ENCODE measurements at places on chromosomes 12 and 14.
A peak's percentile ranks its signal among the peaks of the same experiment; 100 is the strongest.

- no peak for DNase-seq
These were observed 1.7 kb downstream of the MMP17 start for GRCh38 chr12:131829791-131830334.

GRCh38 chr12:94228488-94228907, 80.1 kb downstream of the PLXNC1 start:
- no peak for DNase-seq

- DNase-seq: no peak
These were observed 99.6 kb downstream of the APAF1 start for GRCh38 chr12:98744680-98745079.

GRCh38 chr12:65830305-65830704, 6.0 kb downstream of the HMGA2 start:
- no peak for DNase-seq

GRCh38 chr12:122988036-122988435, 7.6 kb downstream of the ARL6IP4 start:
- no peak for DNase-seq

DNA sequence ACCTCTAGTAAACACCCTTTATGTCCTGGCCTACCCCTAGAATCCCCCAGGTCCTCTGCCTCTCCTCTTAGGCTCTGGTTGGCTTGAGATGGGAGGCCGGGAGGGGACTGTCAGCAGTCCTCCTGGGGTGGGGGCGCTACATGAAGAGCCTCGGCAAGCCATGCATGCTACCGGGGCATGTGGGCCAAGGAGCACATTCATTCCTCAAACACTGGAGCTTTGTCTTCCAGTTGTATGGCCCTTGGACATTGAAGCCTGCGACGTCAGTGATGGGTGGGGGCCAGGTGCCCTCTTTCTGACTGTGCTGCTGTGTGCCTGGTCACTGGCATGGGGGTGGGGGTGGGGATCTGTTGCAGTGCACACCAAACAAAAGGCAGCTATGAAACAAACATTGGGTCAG, 15.8 kb upstream of the CELA1 start:
- DNase-seq: no peak

DNA sequence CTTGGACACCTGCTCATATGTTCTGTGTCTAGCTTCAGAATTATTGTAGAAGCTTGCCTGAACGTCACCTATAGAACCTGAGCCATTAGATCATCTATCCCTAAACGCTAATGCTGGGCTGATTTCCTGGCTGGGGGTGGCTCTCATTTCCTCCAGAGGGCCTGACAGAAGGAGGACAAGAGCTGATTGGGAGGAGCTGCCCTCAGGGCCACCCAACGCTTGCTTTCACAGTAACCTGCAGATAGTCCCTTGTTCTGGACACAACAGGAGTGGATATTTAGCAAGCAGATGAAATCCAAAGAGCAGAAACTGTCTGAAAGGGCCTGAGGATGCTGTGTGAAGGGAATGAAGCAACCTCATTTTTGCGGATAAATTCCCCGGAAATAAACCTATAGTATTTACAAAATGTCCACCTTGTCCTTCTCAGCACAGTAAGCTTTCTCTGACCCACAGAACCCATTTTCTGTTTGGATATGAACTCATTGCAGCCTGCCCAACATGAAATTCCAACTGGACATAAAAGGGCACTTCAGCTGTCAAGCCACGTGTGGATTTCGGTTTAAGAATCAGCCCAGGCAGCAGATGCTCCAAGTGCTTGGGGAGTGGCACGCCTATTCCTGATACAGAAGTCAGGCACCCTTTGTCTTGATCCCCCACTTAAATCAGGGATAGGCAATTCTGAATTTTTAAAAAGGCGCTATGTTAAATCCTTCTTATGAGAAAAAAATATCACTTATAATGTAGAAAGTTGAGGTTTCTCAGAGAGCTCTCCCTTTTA, 32.8 kb upstream of the TUBA1C start:
- DNase-seq: no peak

DNA sequence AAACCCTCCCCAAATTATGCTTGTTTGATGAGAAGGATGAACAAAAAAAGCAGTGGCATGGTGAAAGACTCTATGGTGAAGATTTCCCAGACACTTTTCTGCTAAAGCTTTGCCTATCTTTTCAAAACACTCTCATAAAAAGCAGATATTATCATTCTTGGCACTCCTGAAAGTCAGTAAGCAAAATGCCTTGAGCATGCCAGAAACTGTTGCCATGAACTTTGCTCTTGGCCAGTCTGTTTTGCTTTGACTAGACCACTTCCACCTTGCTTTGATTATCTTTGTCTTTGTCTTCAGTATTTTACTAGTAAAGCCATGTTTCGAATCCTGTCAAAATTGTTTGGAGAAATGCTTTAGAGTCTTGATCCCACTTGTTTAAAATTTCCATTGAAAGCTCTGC, 110.4 kb downstream of the CNTN1 start:
- DNase-seq: no peak

GRCh38 chr12:57162553-57163125, 15.2 kb upstream of the LRP1-AS start:
- peak; percentile 45 for DNase-seq

GRCh38 chr12:113408756-113409298, 5.1 kb upstream of the SDS start:
- DNase-seq: no peak

- DNase-seq: peak; percentile 55
These were observed 8.6 kb downstream of the ISCU start for GRCh38 chr12:108570743-108571608.

- peak; percentile 44 for DNase-seq
These were observed 416.6 kb downstream of the AEBP2 start for GRCh38 chr12:19855851-19856250.

DNA sequence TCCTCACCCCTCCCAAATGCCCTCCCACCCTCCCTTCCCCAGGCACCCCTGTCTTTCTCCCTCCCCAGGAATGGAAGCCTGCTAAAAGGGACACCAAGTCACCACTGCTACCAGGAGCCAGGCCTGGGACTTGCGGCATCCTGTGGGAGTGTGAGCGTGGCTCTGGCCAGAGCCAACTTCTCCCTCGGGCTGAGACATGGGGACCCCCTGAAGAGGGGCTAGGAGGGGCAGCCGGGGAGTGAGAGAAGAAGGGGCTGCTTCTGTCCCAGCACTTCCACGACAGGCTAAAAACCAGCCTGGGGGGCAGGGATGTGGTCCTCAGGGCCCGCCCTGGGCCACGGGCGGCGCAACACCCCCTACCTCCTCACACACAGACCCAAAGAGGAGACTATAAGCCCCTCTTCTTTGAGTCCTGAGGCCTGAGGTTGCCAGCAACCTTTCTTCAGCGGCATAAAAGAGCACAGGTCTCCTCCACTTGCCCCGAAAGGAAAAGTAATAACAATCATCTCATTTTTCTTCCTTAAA, 278.9 kb downstream of the DPF3 start:
- no peak for DNase-seq

GRCh38 chr12:104694711-104695110, 238.0 kb downstream of the CHST11 start:
- DNase-seq: no peak

DNA sequence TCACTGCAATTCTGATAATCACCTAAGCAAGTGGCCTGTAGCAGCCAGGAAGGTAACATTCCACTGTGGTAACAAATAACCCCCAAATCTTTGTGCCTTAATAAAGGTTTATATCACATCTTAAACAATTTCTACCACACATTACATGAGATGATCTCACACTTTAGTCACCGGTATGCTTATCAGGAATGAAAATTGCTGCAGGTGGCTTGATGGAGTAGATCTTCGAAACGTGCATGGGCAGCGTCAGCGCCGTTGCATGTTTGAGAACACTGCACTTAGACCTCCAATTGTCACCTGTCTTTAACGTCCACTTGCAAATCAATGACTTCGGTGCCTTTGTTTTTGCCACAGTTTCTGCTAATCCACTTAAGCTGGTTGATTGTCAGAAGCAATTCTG, 477.4 kb downstream of the VRK1 start:
- DNase-seq: no peak

All from Kasumi-1 (cell line).